ENCODE measurements at places on chromosomes 12 and 14.

- no peak for DNase-seq
Observed at GRCh38 chr12:74732826-74733225, 195.2 kb downstream of the ATXN7L3B start.

- DNase-seq = no peak
Observed at GRCh38 chr14:61406675-61407074, 85.3 kb downstream of the PRKCH start.

DNA sequence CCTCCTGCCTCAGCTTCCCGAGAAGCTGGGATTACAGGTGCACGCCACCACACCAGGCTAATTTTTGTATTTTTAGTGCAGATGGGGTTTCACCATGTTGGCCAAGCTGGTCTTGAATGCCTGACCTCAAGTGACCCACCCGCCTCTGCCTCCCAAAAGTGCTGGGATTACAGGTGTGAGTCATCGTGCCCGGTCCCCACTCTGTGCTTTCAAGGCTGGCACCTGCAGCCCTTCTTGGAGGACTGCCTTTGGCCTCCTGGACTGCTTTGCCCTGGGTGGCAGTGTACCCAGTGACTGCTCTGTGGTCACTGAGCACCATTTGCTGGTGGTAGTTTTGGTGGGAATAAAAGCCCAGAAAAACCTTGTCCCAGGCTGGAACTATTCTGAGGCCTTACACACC is 12.6 kb downstream of the DHRS1 start:
- DNase-seq = no peak

GRCh38 chr12:94909663-94910062 is 93.8 kb downstream of the NDUFA12 start:
- no peak for DNase-seq

- no peak for DNase-seq
Observed at GRCh38 chr14:59371771-59372170, 93.4 kb downstream of the GPR135 start.

- DNase-seq = no peak
Observed at GRCh38 chr14:52395728-52396127, 81.6 kb downstream of the PTGER2 start.

DNA sequence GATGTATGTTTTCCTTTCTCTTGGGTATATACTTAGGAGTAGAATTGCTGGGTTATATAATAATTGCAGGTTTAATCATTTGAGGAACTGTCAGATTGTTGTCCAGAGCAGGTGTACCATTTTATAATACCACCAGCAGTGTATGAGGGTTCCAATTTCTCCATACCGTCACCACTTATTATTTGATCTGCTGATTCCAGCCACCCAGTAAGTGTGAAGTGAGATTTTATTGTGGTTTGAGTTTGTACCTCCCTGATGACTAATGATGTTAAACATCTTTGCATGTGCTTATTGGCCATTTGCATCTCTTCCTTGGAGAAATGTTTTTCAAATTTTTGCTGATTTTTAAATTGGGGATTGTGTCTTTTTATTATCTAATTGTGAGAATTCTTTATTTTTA is 15.1 kb downstream of the NCKAP5L start:
- no peak for DNase-seq

GRCh38 chr12:8080120-8080519 is 2.0 kb upstream of the NECAP1 start:
- DNase-seq = no peak

GRCh38 chr12:80038062-80038560 is 61.2 kb upstream of the OTOGL start:
- no peak for DNase-seq
